ENCODE measurements at places on chromosomes 1 and 21.

DNA sequence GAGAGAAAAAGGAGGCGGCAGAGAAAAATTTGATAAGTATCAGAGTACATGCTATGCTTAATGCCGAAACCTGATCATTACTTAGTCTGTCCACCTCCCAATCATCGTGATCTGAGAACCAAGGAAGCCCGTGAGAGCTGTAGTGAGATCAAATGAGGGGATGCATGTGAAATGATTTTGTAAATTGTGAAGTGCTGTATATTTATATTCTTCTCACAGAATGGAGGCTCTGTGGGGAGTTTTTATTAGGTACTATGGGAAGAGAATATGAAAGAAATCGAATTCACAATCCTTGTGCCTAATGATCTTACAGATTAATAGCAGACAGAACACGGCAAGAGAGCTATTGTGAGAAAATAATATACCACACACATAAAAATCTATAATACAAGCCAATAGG lies 115.5 kb downstream of the LYPLAL1 start:
- no peak for DNase-seq

- no peak for DNase-seq
Measured at GRCh38 chr1:228809621-228810394, 74.5 kb downstream of the RHOU start.

GRCh38 chr1:201779351-201779880 lies 49.5 kb upstream of the IPO9 start:
- DNase-seq: no peak

DNA sequence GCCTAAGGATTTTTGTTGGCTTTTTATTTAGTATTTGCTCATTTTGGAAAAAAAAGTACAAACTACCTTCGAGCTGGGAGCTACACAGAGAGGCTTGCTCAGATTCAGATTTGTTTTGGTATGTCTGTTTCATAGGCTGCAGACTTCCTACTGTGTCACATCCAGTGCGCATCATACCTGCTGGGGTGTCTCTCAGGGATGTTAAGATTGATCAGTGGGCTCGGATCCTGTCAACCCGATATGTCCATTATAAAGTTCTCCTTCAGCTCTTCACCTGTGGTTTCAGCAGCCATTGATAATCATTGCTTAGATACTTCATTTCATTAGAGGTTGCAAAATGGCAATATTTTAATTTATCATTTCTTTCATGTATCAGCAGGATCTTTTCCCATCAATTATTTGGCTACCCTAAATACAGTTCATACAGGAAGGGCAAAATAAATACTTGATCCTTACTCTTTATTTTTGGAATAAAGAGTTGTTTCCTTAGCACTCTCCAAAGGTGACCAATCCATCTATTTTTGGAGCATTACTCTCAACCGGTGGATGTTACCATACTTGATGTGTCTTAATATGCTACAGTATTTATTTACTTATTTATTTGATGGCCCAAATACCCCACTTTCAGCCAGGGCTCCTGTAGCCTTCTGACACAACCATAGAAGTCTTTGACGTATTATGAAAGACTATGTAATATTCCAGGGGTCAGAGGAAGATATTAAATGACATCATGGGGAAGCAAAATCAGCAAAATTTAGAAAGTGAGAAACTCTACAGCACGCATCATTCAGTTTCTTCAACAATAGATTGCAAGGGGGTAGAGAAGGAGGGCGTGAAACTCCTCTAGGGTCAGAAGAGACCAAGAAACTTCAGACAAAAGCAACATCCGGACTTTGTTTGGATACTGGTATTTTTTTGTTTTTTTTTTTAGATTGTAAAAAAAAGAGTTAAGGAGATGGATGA lies 55.3 kb upstream of the HNRNPU start:
- DNase-seq: no peak

GRCh38 chr1:18322368-18323032 lies 158.2 kb upstream of the KLHDC7A start:
- no peak for DNase-seq

- DNase-seq: no peak
Measured at GRCh38 chr1:90605070-90605469, 112.0 kb downstream of the BARHL2 start.

- DNase-seq: peak; percentile 45
Measured at GRCh38 chr1:98384461-98385141, 276.9 kb upstream of the SNX7 start.

- DNase-seq: no peak
Measured at GRCh38 chr1:172513479-172513878, 19.5 kb upstream of the SUCO start.

GRCh38 chr1:26574719-26575251 lies 45.2 kb downstream of the RPS6KA1 start:
- DNase-seq: peak; percentile 20

- no peak for DNase-seq
Measured at GRCh38 chr1:206136241-206136640, 19.1 kb upstream of the AVPR1B start.

DNA sequence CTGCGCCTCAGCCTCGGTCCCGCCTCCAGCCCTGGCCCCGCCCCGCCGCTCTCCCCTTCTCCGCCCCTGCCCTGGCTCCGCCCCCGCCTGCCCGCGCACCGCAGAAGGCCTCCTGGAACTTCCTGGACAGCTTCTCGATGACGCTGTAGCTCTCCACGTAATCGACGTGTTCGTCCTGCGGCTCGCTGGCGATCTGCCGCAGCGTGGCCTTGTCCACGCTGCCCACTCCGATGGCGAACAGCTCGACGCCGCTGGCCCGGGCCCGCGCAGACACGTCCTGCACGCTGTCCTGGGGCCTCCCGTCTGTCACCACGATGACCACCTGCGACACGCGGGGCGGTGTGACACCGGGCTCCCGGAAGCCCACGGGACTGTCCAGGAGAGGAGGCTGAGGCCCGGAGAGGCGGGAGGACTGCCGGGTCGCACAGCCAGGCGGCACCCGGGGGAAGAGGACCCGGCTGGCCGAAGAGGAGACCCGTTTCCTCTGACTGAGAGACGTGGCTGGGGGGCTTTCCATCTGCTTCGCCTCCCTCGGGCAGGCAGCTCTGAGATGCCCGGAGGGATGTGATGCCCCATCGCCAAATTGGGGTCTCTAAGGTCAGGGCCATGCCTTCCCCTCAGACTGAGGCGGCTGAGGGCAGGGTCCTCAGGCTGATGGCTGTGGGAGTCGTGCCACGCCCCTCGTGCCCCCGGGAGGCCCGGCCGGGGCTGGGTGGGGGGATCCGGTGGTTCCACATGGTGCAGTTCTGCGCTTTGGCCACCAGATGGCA lies 4.6 kb downstream of the MATN1 start:
- DNase-seq: peak; percentile 98

DNA sequence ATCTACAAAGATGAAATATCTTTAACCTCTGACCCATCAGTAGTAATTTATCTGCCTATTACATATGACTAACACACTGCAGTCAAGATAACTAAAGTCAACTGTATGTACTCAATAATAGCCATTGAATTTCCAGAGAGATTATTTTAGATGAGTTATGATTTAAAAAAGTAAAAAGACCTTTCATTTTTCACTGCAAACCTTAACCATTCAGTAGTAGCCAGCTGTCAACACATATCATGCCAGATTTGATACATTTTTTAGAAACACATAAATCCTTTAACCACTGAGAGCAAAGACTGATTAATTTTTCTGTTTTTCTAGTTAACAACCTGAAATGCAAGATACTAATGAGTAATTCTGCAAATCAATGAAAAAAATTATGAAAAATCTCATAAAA lies 31.0 kb downstream of the PALMD start:
- peak; percentile 55 for DNase-seq

- DNase-seq: no peak
Measured at GRCh38 chr1:116808200-116808847, 54.1 kb downstream of the CD2 start.

GRCh38 chr1:228018961-228019721 lies 12.3 kb downstream of the WNT3A start:
- DNase-seq: no peak

DNA sequence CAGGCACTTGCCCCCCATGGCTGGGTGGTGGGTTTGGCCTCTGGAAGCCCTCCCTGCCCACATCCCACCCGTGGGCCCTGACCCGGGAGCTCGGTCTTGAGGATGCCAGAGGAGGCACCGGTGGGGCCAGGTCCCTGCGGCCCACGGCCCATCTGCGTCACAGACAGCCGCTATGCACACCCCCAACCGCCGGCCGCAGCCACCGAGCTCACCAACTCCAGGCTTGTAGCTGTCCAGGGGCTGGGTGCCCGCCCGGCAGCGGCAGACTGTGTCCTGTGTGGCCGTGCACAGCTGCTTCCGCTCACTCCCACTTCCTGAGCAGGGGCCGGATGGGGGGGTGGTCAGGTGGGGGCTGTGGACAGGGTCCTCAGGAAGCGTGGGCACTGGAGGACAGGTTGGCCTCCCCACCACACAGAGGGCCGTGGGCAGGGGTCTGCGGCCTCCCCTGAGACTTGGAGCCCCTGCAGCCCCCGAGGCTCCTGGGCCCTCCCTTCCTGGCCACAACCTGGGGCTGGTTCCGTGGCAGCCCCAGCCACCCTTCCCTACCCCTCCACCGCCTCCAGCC lies 1.1 kb downstream of the TNFRSF4 start:
- DNase-seq: no peak

DNA sequence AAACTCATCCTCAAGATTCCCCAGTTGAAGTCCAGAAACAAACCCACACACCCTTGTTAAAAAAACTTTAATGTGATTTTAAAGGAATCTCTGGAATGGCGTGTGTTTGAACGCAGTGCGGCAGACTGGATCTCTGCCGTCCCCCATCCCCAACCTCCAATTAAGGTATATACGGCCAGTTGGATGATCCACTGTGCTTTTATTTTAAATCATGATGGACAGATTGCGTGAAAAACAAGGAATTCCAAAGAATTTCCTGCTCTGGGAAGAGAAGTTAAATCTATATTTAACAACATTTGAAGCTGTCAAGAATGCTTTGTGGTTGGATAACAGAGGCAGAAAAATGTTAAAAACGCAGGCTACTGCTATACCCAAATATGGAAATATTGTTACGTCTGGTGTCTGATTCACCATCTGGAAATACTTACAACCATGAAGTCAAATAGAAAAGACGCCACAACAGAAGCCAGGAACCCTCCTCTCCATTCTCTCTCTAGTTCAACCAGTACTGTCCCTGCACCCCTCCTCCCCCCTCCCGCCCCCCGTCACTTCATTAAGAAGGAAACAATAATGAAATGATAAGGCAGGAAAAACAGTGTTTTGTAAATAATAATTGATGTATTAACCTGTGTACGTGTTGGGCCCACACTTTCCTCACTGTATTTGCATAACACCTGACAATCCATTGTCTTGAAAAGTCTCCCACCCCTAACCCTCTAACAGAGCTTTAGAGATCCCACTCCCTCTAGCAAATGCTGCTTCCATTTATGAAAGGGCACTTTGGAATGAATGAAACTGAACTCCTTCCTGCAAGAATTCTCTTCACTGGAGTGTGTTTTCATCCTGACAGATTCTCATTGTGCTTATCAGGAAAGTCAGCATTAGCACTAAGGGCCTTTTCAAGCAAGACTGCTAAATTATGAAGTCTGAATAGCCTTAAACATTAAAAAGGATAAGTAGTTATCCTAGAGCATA lies 2.0 kb upstream of the CCN1 start:
- peak; percentile 99 for DNase-seq

- DNase-seq: no peak
Measured at GRCh38 chr1:60257531-60257930, 184.0 kb upstream of the C1orf87 start.

DNA sequence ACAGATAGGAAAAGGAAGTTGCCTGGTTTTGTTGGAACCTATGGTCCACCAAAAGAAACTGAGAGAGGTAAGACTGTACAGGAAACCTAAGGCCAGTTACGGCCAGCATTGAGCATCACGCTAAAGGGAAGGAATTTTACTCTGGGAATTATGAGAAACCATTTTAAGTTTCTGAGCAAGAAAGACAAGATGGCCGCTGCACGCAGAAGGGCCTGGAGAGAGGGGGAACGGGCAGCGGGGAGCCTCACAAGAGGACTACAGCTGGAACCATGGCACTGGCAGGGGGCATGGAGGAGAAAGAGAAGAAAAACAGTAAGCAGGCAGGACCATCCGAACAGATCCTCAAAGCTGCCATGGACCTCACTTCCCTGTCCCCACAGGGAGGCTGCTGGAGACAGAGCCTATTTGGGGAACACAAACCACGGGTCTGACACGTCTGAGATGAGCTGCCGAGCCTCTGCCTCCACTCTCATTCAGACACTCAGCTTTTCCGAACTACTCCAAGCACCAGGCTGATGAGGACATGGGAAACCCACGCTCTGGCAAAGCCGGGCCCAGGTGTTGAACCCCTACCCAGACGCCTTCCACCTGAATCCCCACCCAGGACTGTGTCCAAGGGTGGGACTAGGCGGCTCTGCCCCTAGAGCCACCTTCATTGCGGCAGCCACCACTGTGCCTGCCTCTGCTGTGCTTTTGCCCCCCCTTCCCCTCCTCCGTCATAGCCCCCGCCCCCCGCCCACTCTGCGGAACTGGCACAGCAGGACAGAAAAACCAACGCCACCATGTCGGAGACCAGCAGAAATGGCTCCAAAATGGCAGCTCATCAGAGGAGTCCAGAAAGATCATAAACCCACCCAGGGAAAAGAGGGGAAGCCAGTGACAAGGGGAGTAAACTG lies 69.0 kb downstream of the CD46 start:
- DNase-seq: no peak

DNA sequence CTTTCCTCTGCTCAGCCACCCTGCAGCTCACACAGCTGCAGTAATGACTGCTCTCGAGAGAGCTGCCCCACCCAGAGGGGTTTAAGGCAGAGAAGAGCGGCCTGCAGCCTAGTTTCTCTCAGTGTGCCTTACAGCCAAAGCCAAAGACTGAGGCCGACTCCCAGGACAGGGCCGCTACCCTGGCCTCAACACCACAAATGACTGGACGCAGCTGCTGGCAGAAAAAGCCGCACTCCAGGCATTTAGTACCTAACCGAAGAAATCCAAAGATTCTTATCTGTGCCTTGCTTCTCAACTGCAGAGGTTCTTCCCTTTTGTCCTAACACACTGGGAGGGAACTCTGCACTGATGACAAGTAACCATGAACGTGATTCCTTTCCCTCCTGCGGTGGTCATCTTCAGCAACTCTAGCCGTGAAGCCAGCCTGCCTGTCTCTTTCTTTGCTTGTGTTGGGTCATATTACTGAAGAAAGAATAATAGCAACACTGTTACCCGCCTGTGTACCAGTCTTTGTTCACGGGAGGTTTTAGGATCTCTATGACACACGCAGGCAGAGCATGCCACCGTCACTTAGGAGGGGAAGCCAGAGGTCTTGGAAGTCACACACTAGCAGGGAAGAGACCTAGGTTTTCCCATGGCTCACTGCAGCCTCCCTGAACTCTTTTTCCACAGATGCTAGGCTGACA lies 202.7 kb downstream of the RHOU start:
- DNase-seq: no peak

GRCh38 chr1:154191990-154192461 lies at the start of gene TPM3:
TSS of gene TPM3 (minus strand) at chr1:154192100. CDS start at chr1:154192018, 82 bp downstream.
- DNase-seq: no peak

All from fibroblast of upper back skin (primary cell).